ENCODE measurements at places on chromosomes 4 and X.

DNA sequence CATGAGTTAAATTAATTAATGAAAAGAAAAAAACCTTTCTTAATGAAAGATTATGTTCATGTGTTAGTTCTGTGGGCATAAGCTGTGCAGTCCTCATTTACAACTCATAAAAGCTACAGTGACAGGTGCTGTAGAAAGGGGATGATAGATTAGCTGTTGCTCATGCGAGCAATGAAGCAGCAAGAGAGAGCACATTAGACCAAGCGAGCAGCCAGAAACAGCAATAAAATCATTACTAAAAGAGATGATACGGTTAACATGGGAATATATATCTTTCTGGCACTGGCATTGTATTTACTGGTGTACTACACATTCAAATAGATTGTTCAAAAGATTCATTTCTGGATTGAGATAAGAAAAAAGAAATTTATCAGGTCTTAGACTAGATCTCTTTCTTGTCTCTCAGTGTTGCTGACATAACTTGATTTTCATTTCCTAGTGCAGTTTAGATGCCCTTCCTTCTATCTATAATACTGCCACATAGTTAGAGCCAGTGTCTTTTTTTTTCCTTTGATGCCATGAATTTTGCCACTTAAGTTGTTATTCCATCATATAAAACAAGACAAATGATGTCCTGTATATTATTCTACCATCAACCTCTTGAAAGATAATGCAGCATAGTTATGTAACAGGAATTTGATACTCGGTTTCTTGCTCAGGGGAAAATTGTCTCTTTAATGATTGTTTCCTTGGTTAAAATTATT lies 164.6 kb downstream of the BANK1 start:
- no peak for DNase-seq

DNA sequence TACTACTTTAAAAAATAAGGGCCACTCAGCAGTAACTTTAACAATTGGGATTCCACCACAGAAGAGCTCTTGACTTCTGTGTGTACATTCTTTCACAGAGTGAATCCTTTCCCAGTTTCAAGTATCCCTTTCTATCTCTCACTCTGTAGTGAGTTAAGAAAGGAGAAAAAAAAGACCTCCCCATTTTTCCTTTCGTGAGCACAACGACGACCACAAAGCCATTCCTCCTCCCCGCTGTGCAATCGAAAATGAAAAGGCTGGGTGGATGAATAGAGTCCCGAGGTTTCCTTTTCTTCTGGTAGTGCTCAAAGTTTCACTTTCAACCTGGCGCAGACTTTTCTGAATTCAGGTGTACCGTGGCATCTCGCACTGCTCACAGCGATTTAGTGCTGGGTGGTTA lies 58.0 kb downstream of the TAB3 start:
- no peak for DNase-seq

- DNase-seq: no peak
Observed at GRCh38 chrX:31423609-31424189, 351.9 kb upstream of the FTHL17 start.

DNA sequence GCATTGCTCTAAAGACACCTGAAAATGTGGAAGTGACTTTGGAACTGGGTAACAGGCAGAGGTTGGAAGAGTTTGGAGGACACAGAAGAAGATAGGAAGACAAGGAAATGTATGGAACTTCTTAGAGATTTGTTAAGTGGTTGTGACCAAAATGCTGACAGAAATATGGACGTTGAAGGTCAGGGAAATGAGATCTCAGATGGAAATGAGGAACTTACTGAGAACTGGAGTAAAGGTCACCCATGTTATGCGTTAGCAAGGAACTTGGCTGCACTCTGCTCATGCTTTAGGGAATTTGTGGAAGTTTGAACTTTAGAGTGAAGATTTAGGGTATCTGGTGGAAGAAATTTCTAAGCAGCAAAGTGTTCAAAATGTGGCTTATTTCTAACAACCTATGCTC lies 99.4 kb downstream of the FAM13A start:
- no peak for DNase-seq

DNA sequence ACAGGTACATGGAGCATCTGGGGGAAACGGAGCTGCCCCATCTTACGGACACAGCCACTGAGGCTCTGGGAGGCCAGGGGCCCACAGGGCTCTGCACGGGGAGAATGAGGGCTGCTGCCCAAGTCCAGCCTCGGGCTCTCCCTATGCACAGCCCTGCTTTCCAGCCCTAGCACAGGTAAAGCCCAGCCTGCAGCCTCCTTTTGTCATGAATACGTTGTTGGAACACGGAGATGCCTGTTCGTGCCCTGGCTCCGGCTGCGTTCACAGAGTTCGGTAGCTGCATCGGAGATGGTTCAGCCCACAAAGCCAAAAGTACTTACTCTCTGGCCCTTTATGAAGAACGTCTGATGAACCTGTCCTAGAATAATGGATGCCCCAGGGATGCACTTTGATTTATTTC lies 68.7 kb upstream of the AFAP1 start:
- DNase-seq: no peak

- no peak for DNase-seq
Observed at GRCh38 chr4:29405116-29405515, 1315.1 kb upstream of the PCDH7 start.

GRCh38 chr4:6307891-6308290 lies 38.2 kb downstream of the WFS1 start:
- DNase-seq: no peak

DNA sequence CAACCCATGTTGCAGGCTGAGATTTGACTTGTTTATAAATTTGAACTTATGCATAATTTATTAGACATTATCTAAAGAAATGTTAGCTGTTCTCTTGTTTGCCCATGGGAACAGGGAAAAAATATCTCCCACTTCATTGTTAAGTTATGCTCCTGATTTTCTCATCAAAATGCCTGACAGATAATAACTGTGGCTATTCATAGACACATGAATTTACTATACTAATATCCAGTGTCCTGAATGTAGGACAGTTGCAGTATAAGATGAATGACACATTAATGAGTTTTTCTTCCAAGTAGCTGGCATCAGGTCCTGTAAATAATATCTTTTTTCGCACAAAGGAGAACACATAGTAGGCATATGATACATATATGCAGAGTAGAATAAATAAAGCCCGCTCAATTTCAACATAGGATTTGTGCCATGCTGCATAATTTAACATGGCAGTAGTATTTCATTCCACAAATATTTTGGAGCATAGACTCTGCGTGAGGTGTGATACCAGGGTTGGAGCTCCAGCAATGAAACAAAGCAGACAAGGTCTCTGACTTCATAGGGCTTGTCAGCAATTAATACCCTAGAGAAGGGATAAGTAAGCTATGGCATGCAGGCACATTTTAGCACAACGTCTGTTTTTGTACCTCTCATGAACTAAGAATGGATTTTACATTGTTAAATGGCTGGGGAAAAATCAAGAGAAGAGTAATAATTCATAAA lies 40.4 kb upstream of the DDX53 start:
- DNase-seq: no peak

- DNase-seq: no peak
Observed at GRCh38 chr4:150140774-150141400, 62.6 kb downstream of the DCLK2 start.

DNA sequence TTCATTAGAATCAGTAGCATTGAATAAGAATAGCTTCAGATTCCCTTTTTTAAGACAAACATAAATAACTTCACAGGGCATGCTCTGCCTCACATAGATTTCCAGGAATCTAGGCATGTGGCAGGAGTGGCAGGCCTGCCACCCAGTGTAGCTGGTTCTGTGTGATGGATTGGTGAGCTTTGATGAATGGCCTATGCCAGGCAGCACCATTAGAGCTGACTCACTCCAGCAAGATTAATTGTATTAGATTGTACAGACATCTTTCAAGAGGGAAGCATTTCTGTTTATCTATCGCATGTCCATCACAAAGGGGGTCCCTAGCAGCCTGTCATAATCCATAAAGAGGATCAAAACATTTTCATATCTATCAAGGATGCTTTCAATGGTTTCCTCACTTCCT lies 71.9 kb downstream of the NAA11 start:
- no peak for DNase-seq

- no peak for DNase-seq
Observed at GRCh38 chr4:111066001-111066400, 443.1 kb upstream of the PITX2 start.

DNA sequence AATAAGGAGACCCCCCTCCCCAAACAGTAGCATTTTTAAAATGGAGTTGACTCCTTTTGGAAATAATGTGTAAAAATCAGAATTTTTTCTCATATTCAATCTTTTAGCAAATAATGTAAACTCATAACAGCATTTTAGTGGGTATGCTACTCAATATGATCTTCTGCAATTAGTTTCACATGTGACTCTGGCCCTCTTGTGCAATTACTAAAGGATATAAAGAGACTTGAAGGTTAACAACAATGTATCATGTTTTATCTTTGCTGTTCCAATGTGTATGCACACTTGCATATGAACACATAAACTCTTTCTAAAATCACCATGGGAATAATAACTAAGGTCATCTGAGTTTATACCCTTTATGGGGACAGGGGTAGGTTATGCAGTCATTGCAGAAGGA lies 39.9 kb upstream of the RXFP1 start:
- DNase-seq: no peak

- no peak for DNase-seq
Observed at GRCh38 chr4:109795059-109795458, 6.7 kb downstream of the CFI start.

DNA sequence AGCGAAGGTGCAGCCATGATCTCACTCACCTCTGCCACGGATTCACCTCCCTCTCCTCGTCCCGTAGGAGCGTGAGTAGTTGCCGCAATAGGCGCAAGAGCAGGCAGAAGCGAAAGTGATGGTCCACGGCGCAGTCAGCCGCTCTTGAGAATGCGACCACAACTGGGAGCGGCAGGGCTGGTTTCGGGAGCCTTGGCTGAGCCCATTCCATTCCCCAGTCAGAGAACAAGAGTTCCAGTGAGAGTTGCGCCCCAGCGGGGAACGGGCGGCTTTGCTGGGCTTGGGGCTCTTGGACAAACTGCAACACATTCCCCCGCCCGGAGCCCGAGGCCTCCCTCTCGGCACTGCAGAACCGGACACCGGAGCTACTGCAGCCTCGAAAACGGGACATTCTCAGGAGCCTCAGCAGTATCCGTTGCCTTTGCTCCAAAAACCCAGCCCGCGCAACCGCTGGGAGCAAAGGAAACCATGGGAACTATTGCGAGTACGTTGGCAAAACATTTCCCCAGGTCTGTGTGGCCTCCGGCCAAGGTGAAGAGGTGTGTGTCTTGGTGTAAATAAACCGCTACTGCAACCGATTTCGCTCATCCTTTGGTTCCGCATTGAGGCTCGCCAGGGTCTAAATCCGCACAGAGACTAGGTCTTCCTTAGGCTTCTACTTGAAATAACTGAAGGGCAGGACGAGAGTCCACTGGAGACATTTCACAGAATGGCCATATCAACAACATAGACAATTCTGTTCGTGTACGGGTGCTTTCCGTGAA lies 5.7 kb upstream of the ZBTB33 start:
- peak; percentile 67 for DNase-seq

DNA sequence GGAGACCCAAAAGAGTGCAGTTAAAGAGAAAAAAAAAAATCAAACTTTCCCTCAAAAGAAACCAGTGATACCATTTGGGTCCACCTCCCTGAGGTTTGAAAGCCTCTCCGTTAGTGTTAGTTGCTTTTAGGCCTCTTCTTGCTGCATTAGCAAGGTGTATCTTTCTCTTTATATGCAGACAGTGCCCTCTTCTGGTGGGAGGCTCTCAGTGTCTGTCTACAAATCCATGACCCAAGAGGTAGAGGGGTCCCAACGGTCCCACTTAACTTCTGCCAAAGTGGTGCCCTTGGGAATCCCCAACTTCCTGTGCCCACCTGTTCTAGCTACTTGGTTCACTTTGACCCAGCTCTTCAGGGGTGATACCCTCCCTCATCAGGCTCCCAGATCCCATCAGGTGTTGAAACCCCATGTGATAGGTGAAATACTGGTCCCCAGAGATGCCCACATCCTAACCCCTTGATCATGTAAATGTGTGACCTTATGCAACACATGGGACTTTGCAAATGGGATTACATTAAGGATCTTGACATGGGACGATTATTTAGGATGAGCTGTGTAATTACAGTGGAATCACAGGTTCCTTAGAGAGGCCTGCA lies 63.7 kb upstream of the CD99 start:
- no peak for DNase-seq

GRCh38 chr4:26862381-26862915 lies 1.8 kb downstream of the STIM2 start:
- DNase-seq: no peak

- DNase-seq: no peak
Observed at GRCh38 chrX:112769034-112769433, 71.6 kb downstream of the AMOT start.

GRCh38 chr4:80521438-80521837 lies 185.9 kb downstream of the CFAP299 start:
- DNase-seq: no peak

- no peak for DNase-seq
Observed at GRCh38 chr4:72591547-72592454, 22.8 kb upstream of the ADAMTS3 start.

DNA sequence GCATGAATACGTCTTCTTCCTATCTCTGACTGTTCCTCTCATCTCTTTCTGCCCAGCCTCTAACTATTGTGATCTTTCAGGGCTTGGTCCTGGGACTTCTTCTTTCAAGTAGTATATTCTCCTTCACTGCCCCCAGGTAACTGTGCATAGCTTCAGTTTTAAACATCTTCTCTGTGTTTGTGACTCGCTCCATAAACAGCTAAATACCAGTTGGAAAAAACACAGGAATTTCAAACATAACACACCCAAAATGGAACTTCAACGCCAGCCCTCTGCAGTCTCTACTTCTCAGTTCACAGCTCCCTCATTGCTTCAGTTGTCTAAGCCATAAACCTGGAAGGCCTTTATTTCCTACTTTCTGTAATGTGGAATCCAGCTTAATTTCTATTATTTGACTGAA lies 16.6 kb downstream of the TRIML2 start:
- DNase-seq: no peak

GRCh38 chr4:114773339-114773738 lies 174.7 kb downstream of the UGT8 start:
- no peak for DNase-seq

- DNase-seq: no peak
Observed at GRCh38 chrX:253451-254297, 27.5 kb upstream of the PLCXD1 start.

DNA sequence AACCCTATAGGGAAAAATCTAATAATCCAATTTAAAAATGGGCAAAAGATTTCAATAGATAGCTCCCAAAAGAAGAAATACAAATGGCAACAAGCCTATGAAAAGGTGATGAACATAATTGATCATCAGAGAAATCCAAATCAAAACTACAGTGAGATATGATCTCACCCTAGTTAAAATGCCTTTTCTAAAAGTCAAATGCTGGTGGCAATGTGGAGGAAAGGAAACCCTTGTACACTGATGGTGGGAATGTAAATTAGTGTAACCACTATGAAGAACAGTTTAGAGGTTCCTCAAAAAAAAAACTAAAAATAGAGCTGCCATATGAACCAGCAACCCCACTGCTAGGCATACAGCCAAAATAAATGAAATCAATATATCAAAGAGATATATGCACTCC lies 44.5 kb downstream of the STPG2 start:
- DNase-seq: no peak

Measured in C1 segment of cervical spinal cord (tissue), 14 donors.